ENCODE measurements at places on chromosomes 2 and 18. TPM values are rescaled to one million over a fixed set of nuclear protein-coding genes. Genes with fewer than 3 reads are reported as not detected.

Gene ALPG
- not detected for polyA plus RNA-seq

GRCh38 chr2:106020032-106020431 is 174.1 kb downstream of the UXS1 start:
- DNase-seq = no peak

Gene IL1B
- 0.65 TPM for polyA plus RNA-seq

Gene TGIF1
- polyA plus RNA-seq = 81.9 TPM

Gene ANKRD30BL
- polyA plus RNA-seq = 0.85 TPM

GRCh38 chr2:168611896-168612650 is 156.0 kb downstream of the CERS6 start:
- DNase-seq = no peak

GRCh38 chr2:110167326-110168000 is 37.4 kb downstream of the NPHP1 start:
- DNase-seq = no peak

- no peak for DNase-seq
Observed at GRCh38 chr18:78913395-78913794, 66.2 kb upstream of the SALL3 start.

- no peak for DNase-seq
Observed at GRCh38 chr2:83305758-83306378, 1153.2 kb downstream of the SUCLG1 start.

Gene DHRS9
- polyA plus RNA-seq = 0.68 TPM

GRCh38 chr2:215537611-215538010 is 101.7 kb upstream of the FN1 start:
- DNase-seq = peak; percentile 55

Gene SPDYA
- polyA plus RNA-seq = 3.9 TPM

Gene SRD5A2
- polyA plus RNA-seq = 0.13 TPM

Gene ONECUT2
- 0.12 TPM for polyA plus RNA-seq

Gene MEP1B
- polyA plus RNA-seq = 0.18 TPM

DNA sequence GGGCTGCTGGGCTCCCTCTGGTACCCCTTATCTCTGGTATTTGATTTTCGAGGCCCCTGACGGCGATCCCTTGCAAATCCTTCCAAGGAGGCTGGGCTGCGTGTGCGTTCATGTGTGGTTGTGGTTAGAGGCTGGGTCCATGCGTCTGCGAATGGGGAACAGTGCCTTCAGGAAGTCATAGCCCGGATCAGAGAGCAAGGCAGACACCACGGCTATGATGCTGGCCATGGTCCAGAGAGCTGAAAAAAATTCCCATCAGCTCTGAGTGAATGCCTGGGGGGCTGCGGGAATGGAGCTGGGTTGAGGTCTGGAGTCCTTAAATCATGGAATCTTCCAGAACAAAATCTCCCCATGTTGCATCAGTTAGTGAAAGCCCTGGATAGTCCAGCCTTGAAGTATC is 145.5 kb downstream of the ACKR3 start:
- DNase-seq = peak; percentile 48

Gene NXPH2
- 5.6 TPM for polyA plus RNA-seq

Gene PLGLB2
- 1.3 TPM for polyA plus RNA-seq

- DNase-seq = no peak
Observed at GRCh38 chr2:54924121-54924520, 126.1 kb downstream of the RTN4 start.

- no peak for DNase-seq
Observed at GRCh38 chr18:63078471-63078870, 241.1 kb downstream of the BCL2 start.

DNA sequence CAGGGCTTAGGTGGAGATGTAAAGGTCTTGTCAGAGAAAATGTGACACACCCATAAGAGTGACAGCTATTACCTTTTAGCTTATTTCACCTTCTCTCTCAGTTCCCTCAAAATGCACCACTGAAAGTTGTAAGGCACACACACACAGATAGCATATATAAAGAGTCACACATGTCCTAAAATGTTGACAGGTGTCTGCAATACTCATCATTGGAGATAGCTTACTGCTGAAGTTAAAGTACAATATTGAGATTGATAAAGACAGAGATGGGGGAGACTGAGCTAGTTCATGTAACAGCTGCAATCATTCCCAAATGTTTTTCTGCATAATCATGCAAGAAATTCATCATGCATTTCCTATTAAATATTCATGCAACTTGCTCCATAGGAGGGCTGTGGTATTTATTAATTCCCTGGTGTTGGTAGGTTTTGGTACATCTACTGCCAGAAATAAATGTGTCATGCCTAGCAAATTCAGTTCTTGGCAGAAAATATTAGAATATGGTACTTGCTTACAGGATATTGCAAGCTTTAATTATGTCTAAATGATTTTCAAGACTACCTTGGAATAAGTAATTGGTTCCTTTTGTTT is 118.8 kb upstream of the RBMS1 start:
- DNase-seq = no peak

Gene EN1
- polyA plus RNA-seq = not detected

Gene PLEK
- 4.7 TPM for polyA plus RNA-seq

DNA sequence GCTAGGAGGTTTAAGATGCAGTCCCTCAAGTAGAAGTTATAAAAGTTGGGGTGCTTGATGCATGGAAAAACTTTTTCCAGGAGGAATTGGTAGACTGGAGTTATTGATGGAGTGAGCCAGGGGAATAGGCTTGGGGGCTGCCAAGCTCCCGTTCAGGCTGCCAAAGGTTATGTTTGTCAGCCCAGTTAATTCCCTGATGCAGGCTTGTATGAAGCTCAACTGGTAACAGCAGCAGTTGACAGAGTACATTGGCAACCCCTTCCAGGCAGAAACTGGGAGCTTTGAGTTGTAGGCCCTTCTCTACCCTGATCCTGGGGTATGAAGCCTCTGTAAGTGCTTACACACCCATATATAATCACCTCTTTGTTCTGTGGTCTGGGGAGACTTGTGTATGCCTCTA is 16.2 kb downstream of the CCDC150 start:
- DNase-seq = no peak

GRCh38 chr2:178279142-178279541 is 84.8 kb downstream of the OSBPL6 start:
- no peak for DNase-seq

Gene DES
- 5.9 TPM for polyA plus RNA-seq

DNA sequence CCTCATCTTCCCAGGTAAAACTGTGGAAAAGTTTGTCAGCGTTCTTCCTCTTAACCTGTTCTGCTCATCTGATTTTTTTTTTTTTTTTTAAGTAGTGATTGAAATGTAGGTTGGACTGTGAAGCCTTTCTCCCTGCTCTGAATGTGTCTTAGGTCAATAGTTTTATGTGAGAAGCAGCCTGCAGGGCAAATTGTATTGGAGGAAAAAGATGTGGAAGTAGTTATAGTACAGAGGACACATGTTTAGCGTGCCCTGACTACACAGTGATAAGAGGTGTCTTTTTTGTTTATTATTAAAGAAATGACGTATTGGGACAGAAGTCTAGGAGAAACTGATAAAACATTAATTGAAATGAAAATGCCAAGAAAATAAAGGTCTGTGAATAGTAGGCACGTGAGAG is 1.5 kb downstream of the MTA3 start:
- DNase-seq = peak; percentile 33

GRCh38 chr2:224711859-224712665 is 4.1 kb downstream of the CCDC195 start:
- no peak for DNase-seq

Gene DSC1
- polyA plus RNA-seq = 2.9 TPM

- DNase-seq = no peak
Observed at GRCh38 chr2:71609029-71609428, 155.7 kb downstream of the DYSF start.

DNA sequence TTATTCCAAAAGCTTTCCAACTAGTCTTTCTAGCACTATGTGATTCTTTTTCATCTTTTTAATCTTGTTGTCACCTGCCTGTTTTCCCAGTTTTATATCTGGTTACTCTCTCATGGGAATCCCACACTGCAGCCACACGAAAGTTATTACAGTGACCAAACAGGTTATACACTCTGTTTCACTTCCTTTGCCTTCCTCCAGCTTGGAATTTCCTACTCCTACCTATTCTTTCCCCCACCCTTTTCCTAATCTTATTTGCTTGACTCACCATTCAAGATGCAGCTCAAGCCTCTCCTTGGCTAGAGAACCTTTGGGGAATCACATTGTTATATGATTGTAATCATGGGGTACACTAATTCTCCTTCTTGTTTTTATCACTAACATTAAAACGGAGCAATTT is 13.4 kb upstream of the TLK1 start:
- DNase-seq = no peak

DNA sequence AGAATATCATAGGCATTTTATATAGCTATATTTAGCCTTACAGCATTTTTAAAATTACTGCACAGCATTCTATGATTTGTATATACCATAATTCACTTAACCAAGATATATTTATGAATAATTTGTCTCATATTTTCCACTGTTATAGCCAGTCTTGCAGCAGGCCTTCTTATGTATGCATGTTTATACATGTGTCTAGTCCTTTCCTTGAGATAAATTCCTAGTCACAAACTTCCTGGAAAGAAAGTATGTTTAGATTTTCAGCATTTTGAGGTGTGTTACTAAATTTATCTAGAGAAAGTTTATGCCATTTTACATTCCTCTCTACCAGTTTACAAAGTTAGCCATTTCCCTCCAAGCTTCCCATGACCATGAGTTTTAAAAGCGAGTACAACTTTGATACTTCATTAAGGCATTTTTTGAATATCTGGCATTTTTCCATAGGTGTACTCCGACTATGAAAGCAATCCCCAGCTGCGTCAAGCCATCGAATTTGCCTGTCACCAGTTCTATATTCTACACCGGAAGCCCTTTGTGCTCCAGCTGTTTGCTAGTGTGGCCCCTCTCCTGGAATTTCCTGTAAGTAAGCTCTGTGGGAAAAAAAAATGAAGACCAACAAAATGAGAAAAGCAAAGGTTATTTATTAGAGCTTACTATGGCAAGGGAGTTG is 59.4 kb upstream of the RPE start:
- DNase-seq = no peak

DNA sequence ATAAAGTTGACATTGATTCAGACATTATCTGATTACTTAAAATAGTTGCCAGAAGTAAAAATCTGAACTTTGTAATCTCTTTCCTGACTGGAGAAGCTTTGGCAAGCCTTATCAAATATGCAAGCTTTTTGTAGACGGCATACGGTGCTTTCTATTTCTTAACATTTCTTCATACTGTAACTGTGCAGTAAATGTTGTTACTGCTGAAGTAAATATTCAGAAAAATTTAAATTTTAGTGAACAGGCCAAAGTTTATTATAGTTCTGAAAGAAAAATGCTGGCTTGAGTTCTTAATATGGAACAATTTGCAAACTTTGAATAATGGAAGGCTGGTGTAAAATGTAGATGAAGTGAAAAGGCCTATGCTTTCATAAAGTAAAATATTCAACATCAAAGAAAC is 1.8 kb downstream of the TTN start:
- DNase-seq = no peak

Data from left kidney (tissue), 8 donors.